ENCODE measurements at places on chromosomes 12 and 14.

DNA sequence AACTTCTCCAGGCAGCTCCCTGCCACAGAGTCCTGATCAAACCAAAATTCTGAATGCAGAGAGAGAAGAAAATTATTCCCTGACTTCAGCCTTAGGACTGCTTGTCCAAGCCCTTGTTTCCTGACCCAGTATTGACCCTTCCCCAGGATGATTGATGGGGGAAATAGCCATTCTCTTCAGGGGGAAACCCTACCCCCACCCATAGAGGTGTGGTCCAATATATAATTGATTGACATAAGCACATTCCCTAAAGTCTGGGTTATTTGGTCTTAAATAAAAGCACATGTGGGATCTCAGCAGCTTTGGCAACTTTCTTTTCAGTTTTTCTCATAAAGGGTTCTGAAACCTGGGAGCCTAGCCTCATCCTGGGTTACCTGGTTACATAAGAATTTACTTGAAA lies 201.2 kb upstream of the DDHD1 start:
- no peak for DNase-seq

DNA sequence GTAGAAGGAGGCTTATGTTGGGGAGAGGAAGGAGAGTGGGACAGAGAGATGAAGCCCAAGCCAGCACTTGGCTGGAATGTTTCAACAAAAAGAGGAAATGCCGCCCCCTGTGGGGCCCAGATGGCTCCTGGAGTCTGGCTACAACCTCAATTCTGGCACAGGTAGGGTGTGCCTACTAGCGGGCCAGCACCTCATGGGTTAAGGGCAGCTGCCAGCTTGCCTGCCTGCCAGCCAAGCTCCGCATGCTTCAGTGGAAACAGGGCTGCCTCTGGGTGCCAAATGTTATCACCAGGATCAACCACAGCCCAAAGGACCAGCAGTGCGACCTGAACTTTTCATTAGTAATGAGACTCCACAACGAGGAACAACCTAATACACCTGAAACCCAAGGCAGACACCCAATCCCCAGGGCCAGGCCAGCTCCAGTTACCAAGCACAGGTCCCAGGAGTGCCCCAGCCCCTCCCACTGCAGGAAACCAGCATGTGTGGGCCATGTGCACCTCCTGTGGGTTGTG lies 11.3 kb downstream of the RAB15 start:
- no peak for DNase-seq

DNA sequence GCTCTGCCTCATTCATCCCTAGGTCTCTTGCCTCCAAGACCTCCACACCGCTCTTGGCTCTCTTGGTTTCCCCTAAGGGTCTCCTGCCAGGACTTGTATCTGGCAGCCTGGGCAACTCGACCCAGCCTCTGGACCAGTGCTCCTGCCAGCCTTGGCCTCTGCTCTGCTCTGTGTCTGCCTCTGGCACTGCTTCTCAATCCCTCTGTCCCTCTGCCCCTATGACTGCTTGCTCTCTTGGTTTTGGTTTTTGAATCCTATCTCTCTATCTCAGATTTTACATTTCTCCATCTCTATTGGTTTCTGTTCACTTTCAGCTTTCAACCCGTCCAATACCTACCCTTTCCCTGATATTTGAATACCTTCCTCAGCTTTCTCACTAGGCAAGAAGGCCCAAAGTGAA lies 6.3 kb downstream of the ITGA5 start:
- no peak for DNase-seq

- no peak for DNase-seq
These were observed 1.3 kb downstream of the TEAD4 start for GRCh38 chr12:2960390-2960956.

DNA sequence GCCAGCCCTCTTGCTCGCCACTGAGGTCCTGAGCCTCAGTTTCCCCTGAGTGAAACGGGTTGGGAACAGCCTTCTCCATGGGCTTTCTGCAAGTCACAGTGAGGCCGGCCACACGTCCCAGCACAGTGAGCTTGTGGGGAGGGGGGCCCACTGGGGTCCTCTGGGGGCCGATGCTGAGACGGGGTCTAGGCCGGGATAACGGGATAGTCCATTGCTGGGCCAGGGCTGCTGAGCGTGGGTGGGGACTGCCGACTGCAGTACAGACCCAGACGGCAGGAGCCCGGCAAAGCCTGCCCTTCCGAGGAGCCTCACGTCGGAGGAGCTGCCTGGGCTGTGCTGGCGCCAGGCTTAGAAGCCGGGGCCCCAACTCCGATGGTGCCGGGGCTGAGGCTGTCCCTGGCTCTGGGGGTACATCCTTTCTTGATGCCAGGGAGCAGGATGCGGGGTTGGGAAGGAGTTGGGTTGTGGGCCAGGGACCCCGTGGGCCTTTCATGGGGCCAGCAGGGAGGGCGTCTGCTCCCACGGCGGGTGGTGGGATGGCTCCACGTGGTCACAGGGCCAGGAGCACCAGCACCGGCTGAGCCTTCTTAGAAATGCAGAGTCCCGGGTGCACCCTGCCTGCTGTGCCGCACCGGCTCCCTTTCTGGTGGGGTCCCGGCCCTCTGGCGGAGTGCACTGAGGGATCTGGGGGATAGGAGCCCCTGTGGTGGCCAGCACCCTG lies 24.2 kb downstream of the NOC4L start:
- DNase-seq: no peak

DNA sequence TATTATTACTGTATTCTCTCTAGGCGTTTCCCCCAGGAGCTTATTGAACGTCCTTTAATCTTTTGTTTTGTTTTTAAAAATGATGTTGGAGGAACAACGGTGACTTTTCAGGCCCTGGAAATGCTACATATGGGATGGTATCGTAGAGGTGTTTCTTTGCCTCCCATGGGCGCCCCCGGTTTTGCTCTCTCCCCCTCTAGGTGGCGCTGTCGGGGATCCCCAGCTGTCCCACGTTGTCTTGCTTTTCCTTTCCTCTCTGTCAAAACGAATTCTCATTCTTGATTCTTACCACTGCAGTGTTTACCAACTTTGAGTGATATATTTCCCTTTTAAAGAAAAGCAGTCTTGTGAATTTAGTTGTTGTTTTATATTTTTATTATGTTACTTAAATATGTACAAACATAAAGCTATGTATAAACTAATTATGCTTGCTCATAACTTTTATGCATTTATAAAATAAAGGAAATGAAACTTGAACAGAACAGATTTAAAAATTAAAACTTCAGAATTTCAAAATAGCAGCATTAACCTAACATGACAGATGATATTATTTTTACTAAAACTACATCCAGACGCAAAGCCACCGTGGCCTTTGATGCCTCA lies 171.9 kb downstream of the RGS6 start:
- no peak for DNase-seq

DNA sequence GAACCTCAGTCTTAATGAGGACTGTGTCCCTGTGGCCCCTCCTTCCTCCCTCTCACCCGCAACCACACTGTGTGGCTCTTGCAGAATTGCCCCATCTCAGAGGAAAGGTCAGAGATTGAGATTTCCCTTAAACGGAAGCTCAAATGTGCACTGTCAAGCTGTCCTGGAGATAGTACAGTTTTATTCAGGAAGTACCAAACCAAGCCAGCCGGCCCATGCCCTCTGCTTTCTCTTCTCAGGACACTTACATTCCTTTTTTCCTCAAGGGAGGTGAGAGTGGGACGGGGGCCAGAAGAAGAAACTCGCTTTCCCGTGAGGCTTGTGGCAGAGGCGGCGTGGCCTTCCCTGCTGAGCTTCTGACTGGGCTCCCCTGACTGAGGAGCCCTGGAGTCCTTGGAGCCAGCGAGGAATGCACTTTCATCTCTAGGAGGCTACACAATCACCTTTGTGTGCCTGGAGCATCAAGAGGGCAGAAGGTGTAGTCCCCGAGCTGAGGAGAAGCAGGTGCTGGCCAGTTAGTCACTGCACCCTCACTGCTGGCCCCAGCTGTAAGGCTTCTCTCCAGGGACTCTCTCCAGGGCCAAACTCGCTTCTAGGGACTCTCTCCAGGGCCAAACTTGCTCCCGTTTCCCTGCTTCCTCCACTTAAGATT lies 24.1 kb upstream of the ATP2A2 start:
- no peak for DNase-seq

Data from stimulated activated CD4-positive, alpha-beta T cell treated with anti-CD3 and anti-CD28 coated beads, Interleukin-15, amount 100 ng/mL, for 1 hour (primary cell).